HFFc6 (cell line): ENCODE measurements at places on chromosomes 4 and X.

DNA sequence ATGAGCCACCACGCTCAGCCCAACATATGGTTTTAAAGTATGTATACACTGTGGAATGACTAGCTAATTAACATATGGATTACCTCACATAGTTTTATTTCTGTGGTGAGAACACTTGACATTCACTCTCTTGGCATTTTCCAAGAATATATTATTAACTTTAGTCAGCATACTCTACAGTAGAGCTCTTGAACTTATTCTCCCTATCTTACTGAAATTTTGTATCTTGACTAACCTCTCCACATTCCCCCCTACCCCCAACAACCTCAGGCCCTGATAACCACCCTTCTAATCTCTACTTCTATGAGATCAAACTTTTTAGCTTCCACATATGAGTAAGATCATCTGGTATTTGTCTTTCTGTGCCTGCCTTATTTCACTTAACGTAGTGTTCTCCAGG, 38.6 kb upstream of the AGA start:
- peak; percentile 83 for DNase-seq

DNA sequence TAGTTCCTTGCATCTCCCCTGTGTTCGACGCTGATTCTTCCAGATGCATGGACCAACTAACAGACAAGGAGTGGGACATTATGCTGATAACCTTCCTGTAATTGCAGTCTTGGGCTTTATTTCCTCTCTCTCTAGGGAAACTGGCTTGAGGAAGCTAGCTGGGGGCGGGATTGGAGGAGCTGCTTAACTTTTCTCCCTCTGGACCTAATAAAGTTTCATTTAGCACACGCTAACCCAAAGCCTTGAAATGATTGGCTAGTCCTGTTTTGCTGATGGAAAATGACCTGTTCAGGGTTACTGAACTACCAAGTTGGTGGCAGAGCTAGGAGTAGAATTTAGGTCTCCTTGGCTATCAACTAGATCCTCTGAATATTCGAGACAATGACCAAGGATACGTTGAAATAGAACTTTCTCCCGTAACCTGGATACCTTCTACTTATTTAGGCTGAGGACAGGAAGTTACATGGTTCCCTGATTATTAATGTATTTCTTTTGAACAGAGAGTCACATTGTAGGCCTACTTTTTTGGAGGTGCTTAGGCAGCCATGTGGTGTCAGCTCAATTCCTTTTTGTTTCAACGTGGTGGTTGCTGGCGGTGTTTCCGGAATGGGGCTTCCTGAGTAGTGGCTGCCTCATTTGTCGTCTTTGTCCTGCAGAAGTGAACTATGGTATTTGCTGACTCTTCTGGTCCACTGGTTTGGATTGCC, 2.0 kb downstream of the PGK1 start:
- DNase-seq = no peak

DNA sequence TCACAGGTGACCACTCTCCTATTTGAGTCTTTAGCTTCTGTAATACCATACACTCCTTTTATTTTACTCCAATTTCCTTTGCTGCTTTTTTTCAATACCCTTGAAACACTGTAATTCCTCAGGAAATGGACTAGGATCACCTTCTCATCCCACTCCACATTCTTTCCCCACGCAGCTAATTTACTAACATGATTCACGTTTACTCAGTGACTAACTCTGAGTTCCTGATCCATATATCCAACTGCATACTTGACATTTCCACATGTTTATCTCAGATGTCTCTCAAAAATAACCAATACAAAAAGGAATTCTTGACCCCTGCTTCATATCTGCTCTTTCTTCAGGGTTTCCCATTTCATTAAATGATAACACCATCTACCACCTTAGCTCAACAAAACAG, 19.9 kb downstream of the RPS6KA6 start:
- peak; percentile 48 for DNase-seq

GRCh38 chr4:125538670-125539069, 223.9 kb downstream of the FAT4 start:
- DNase-seq = no peak

DNA sequence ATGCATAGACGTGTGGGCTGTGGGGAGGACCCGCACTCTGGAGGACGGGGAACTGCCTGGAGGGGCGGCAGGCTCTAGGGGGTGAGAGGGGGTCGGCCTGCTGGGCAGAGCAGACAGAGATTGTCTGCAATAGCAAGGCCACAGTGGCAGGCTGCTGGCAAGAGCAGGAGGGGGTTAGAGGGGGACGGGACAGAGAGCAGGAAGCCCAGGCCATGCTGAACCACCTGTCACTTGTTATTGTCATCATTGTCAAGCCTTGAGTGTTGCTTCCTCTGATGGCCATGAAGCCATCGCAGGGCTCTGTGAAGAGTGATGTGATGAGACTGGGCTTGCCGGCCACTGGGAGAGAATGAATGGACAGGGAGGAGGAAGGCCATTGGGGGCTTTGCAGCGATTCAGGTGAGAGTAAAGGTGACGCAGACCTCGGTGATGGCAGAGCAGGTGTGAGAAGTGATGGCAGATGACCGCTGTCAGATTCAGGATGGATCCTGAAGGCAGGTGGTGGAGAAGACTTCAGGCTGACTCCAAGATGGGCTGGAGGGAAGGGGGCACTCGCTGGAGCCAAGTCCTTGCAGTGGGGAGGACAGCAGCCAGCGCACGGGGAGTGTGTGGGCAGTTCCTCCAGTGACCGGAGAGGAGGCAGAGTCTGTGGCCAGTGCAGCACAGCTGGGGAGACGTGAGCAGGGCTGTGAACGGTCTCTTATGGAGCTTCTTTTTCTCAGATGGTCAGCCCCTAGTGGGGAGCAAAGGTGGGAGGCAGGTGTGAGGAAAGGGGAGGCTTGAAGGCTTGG, 43.6 kb downstream of the HTT-AS start:
- no peak for DNase-seq

DNA sequence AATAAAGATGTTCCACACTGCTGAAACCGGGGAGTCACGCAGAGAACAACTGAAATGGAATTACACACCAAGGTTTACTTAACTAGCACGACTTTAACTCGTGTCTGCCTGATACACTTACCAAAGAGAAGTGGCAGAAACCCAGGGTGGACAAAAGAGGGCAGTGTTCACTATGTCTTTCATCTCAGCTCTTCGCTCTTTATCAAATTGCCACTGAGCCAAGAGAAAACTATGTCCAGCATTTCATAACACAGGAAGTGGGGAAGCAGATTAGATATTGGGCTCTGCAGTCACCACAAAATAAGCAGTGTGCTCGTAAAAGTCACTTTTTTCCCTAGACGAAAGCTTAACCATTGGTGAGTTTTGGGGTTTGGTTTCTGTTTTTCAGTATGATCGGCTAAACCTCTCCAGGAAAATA, 155.7 kb downstream of the CHIC2 start:
- peak; percentile 95 for DNase-seq
